ENCODE measurements at places on chromosomes 6 and 20. TPM values are rescaled to one million over a fixed set of nuclear protein-coding genes. Genes with fewer than 3 reads are reported as not detected.

Gene GRM4
- not detected for polyA plus RNA-seq

Gene RFX6
- not detected for polyA plus RNA-seq

Gene TCF21
- not detected for polyA plus RNA-seq

Gene DEK
- 34.2 TPM for polyA plus RNA-seq

Gene MCHR2
- polyA plus RNA-seq: not detected

Gene MYMX
- polyA plus RNA-seq: 0.13 TPM

Gene CALHM5
- 0.38 TPM for polyA plus RNA-seq

- peaks cover 58% of the 10 kb centered on the region for H3K36me3 ChIP-seq
- H3K4me1 ChIP-seq: no peaks in the 10 kb centered on the region
- H3K27ac ChIP-seq: no peak overlapping the region
- no peak for DNase-seq
Measured at GRCh38 chr6:111278731-111279130, 191.4 kb downstream of the SLC16A10 start.

GRCh38 chr6:39195792-39196385 lies 33.4 kb downstream of the KCNK5 start:
- DNase-seq: no peak
- H3K4me1 ChIP-seq: peaks cover 10% of the 10 kb centered on the region
- H3K27me3 ChIP-seq: no peaks in the 10 kb centered on the region
- no peaks in the 10 kb centered on the region for H3K36me3 ChIP-seq

DNA sequence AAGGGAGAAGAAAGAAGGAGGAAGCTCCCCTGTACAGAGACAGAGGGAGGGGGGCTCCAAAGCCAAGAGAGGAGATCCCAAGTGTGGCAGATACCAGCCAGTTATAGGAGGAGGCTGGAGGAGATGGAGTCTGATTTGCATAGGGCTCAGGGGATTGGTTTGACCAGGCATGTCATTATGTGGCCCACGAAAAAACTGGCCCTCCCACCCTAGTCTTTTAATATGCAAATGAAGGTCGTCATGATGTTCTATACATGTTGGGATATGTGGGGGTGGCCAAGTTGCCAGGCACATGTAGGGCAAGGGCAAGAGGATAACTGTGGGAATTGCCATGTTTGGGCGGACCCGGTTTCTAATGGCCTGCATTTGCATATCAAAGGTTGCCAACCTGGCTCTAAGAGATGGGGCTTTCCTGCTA lies 17.6 kb upstream of the ZFP64 start:
- H3K27ac ChIP-seq: no peak overlapping the region
- no peaks in the 10 kb centered on the region for H3K4me1 ChIP-seq
- no peak for DNase-seq
- no peaks in the 10 kb centered on the region for H3K36me3 ChIP-seq
- no peaks in the 10 kb centered on the region for H3K27me3 ChIP-seq

DNA sequence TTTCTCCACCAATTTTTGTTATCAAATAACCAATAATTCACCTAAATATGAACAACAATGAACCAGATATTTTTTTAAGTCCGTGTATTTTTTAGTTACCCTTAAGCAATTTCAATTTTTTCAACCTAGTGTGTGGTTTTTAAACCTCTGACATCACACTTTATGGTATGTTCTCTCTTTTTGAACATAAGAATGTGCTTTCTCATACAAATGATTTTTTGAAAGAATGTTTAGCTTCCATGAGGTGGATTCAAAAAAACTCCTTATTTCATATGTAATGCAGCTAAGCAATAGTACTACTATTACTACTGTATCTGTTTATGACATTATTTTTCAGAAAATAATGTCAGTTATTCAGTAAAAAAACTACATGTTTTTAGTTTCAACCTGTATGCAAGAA lies 19.4 kb upstream of the MEI4 start:
- H3K4me3 ChIP-seq: no peak overlapping the region
- no peaks in the 10 kb centered on the region for H3K36me3 ChIP-seq
- no peaks in the 10 kb centered on the region for H3K27me3 ChIP-seq
- H3K4me1 ChIP-seq: no peaks in the 10 kb centered on the region
- no peak for DNase-seq

GRCh38 chr6:139376604-139377218 lies 2.3 kb upstream of the CITED2 start:
- no peak overlapping the region for H3K4me3 ChIP-seq
- peaks cover 9% of the 10 kb centered on the region for H3K4me1 ChIP-seq
- peaks cover 11% of the 10 kb centered on the region for H3K36me3 ChIP-seq
- H3K27ac ChIP-seq: peak overlapping the region; percentile 91

GRCh38 chr6:158834675-158835385 lies 15.7 kb upstream of the EZR start:
- no peak for DNase-seq
- peaks cover 24% of the 10 kb centered on the region for H3K4me1 ChIP-seq
- no peaks in the 10 kb centered on the region for H3K36me3 ChIP-seq
- no peaks in the 10 kb centered on the region for H3K27me3 ChIP-seq
- H3K4me3 ChIP-seq: no peak overlapping the region

GRCh38 chr6:166721576-166721975 lies 94.5 kb upstream of the RPS6KA2 start:
- H3K4me3 ChIP-seq: no peak overlapping the region
- 0 out of 2 replicates have a peak, but pooled peaks cover 3% of the 10 kb centered on the region for H3K4me1 ChIP-seq
- H3K36me3 ChIP-seq: no peaks in the 10 kb centered on the region
- DNase-seq: no peak
- H3K27ac ChIP-seq: no peak overlapping the region

- H3K27me3 ChIP-seq: no peaks in the 10 kb centered on the region
- peak within 1 kb of the TSS; percentile 68 for H3K4me3 ChIP-seq
- H3K4me1 ChIP-seq: peaks cover 9% of the 10 kb centered on the region
- H3K27ac ChIP-seq: peak within 1 kb of the TSS; percentile 85
Measured at GRCh38 chr20:58980711-58981627, at the start of gene NELFCD. TSS of gene NELFCD (plus strand) at chr20:58981256. CDS start at chr20:58981310, 54 bp downstream.

DNA sequence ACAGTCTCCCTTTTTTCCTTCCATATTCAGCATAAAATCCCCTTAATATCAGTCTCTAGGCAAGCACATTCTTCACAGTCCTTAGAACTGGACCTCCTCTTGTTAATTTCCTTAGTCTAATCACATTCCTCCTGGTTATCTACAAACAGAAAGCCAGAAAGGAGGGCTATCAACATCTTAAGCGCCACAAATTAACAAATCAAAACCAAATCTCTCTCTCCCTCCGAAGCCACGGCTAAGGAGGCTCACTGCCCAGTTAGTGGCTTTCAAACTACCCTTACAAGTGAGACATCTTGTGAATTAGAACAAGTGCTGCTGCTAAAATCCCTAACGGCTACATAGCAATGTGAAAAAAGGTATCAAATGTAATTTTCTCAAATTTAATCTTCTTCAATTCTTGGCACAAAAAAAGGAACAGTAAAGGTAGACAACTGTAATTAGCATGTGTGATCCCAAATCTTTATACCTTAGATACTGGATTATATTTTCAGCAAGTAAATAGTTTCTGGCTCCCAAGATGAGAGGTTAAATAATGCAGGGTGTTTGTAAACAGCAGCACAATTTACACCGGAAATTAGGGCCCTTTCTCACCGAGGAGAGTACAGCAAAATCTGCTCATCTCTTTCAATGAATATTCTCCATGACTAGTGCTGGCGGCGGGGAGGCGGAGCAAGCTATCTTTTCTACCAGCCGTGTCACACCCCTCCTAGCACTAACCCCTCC lies 1.4 kb upstream of the TRIM39 start:
- H3K4me3 ChIP-seq: peak overlapping the region; percentile 77
- H3K27me3 ChIP-seq: no peaks in the 10 kb centered on the region
- peak; percentile 79 for DNase-seq
- peaks cover 13% of the 10 kb centered on the region for H3K36me3 ChIP-seq
- H3K4me1 ChIP-seq: peaks cover 6% of the 10 kb centered on the region
- H3K27ac ChIP-seq: peak overlapping the region; percentile 89

DNA sequence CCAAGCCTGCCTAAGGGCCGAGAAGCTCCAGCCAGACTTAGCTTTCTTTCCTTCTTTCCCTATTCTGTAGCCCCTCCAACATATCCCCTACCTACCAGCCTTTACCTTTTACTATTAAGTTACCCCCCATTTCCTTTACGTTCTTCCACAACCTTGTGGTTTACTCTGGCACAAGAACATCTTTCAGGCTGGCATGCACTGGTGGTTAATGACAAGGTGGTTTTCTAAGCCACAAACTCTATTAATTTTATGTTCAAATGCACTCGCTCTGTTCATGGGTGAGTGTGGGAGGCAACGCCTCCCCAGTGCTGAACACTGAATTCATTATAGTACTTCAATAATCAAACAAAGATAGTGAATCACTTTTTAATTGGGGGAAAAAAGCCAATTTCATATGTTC lies 64.4 kb downstream of the TRERF1 start:
- H3K27ac ChIP-seq: no peak overlapping the region
- no peak overlapping the region for H3K4me3 ChIP-seq
- H3K27me3 ChIP-seq: no peaks in the 10 kb centered on the region
- no peaks in the 10 kb centered on the region for H3K36me3 ChIP-seq

- no peaks in the 10 kb centered on the region for H3K36me3 ChIP-seq
- peaks cover 15% of the 10 kb centered on the region for H3K4me1 ChIP-seq
- DNase-seq: no peak
- H3K27ac ChIP-seq: no peak overlapping the region
Measured at GRCh38 chr6:101083533-101084175, 202.5 kb upstream of the ASCC3 start.

- peaks cover 9% of the 10 kb centered on the region for H3K4me1 ChIP-seq
- H3K36me3 ChIP-seq: no peaks in the 10 kb centered on the region
- no peak overlapping the region for H3K4me3 ChIP-seq
- H3K27me3 ChIP-seq: no peaks in the 10 kb centered on the region
- DNase-seq: no peak
- H3K27ac ChIP-seq: peak overlapping the region; percentile 83
Measured at GRCh38 chr6:17966451-17966850, 21.0 kb downstream of the KIF13A start.

DNA sequence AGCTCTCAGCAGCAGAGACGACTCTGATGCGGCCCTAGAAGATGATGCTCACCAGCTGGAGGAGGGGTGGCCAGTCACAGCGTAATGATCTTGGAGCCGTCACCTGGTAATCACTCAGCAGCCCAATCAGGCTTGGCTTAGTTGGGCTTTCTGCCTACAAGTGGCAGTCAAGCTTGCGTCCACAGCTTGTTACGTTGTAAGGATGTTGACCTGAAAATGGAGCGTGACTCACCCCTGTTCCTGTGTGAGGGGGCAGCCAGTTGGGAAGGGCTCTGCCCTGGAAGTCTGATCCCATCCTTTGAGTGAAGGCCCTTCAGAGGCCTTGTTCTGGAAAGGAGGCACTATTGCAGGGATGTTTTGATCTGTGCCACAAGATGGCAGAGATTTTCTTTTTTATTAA lies 49.8 kb downstream of the SPATA2 start:
- no peaks in the 10 kb centered on the region for H3K27me3 ChIP-seq
- H3K36me3 ChIP-seq: peaks cover 7% of the 10 kb centered on the region
- 0 out of 2 replicates have a peak, but pooled peaks cover 8% of the 10 kb centered on the region for H3K4me1 ChIP-seq
- no peak overlapping the region for H3K27ac ChIP-seq

GRCh38 chr20:58037631-58038030 lies 190.8 kb downstream of the ANKRD60 start:
- H3K27ac ChIP-seq: peak overlapping the region; percentile 99
- H3K4me1 ChIP-seq: no peaks in the 10 kb centered on the region
- no peaks in the 10 kb centered on the region for H3K27me3 ChIP-seq
